ENCODE measurements at places on chromosomes 2 and 18.
A peak's percentile ranks its signal among the peaks of the same experiment; 100 is the strongest.

- DNase-seq: no peak
Observed at GRCh38 chr2:43071599-43072550, 154.5 kb downstream of the ZFP36L2 start.

DNA sequence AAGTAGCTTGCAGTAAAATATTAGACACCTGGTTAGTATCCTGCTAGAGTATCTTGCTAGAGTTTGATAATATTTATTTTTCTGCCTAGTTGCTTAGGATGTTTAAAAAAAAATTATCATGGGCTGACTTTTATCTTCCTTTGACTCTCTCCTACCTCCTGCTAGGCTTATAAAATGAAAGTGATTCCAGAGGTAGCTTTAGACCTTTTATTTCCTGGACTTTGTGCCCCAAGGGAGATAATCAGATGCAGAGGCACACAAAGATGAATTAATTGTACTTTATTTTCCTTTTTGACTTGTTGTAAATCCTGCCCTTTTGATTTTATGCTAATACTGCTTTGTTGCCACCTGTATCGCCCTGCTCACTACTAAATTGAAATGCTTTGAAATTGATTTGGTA lies 130.7 kb downstream of the WDSUB1 start:
- no peak for DNase-seq

- DNase-seq: peak; percentile 6
Observed at GRCh38 chr2:122764014-122764413, 1008.6 kb downstream of the TSN start.

DNA sequence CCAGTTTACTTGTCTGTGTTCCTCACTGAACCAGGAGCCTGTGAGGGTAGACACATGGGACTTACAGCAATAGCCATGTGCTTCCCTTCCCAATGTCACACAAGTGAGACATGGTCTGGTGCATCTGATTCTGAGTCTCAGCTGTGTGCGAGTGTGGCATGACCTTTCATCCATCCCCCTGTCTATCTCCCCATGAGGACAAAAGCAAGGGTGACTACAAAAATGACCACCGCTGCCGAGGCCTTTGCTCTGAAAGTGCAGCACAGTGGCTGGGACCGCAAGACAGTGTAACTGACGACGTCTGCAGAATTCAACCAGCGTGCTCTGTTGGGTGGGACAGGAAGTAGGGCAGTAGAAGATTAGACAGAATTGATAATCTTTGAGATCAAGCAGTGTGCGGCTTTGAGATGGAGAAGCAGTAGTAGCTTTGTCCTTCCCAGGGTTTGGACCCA lies 50.5 kb downstream of the RAB31 start:
- no peak for DNase-seq

DNA sequence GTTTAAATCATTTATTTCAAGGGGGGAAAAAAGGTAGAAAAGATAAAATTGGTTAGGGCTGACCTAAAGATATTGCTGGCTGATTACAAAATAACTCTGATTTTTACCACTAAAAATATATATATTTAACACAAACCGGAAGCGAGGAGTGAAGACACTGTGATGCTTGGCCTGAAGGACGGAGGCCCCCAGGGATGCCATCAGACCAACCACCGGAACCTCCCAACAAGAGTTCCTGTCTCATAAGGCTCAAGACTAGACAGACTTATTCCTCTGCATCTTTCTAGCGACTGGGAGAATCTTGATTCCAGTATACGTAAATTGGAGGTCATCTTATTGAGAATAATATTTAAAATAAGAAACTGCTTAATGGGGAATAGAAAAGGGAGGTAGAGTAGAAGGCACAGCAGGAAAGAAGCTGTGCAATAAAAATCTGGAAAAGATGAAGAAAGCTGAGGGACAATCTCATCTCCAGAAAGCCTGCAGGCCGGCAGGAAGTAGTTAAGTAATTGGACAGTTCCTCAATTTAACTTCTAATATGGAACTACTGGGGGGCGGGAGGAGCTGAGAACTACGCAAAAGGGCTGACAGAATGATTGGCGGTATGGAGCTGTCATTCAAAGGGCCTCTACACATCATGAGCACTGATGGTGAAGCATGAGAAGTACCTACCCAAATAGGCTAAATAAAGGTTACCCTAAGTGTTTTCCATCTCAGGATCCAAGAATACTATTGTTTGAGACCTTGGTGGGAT lies 91.1 kb downstream of the DTNB start:
- peak; percentile 57 for DNase-seq

DNA sequence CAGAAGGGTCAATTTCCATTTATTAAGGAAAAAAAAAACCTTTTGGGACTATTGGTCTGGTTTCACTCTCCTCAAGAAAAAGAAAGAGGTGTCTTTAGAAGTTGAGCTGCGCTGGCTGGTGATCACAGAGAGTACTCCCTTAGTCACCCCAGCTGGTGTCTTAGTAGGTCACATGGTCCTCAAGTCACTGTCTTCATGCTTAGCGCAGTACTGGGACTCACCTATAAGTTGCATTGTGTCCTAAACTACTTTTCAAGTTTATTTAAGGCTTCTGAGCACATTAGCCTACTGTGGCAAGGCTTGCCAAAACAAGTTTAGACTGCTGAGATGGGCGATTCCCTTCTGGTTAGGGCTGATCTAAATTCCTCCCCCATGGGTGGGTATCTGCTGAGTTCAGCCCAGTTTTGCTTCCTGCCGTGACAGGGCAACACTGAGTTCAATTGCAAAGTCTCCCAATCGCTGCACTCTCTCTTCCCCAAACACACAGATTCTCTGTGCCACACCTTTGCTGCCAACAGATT lies 824.9 kb upstream of the CRIM1 start:
- no peak for DNase-seq

GRCh38 chr2:134411828-134412638 lies 158.2 kb downstream of the MGAT5 start:
- DNase-seq: peak; percentile 74

- DNase-seq: no peak
Observed at GRCh38 chr18:48672671-48673340, 134.0 kb downstream of the CTIF start.

DNA sequence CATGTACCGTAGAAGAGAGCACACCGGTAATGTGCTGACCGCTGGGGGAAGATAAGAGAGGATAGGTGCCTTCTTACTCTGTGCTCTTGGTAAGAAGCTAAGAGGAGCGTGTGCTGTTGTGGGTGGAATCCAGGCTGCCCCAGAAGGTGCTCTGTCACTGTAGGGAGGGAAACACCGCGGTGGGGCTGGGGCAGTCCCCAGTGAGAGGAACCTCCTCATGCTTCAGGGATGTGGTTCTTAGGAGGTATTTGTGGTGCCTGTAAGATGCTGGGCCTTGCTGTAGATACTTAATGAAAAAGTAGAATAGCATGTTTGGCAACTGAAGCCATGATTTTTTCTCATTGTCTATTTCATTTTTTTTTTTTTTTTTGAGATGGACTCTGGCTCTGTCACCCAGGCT lies 1.1 kb downstream of the COLEC11 start:
- DNase-seq: no peak

DNA sequence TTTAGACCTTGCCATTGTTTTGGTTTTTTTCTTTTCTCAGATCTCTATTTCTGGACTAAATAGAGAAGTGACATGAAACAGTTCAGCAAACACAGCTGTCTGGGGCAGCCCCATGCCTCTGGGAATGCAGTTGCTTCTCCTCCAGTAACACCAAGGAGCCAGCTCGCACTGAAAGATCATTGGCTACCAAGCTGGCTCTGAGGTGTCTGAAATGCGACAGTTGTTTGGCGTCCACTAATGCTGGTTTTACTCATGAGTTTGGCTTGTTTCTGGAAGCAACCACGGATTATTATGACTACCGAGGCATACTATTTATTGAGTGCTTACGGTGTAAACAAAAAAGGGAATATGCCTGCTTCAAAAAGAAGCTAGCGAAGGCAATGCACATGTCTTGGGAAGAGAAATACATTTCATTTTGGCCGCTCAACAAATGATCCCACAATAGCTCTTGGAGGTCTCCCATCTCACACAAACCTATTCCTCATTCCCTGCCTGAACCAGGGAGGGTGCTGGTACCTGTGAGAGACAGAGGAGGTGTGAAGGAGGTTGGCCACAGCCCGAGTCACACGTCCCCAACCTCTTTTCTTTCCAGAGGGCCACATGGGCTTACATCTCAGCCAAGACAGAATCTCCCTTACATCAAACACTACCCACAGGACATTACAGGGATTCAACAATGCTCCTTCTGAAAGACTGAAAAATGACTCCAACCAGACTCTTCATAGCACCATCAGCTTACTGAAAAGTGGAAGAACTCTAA lies 37.5 kb upstream of the NEB start:
- no peak for DNase-seq

DNA sequence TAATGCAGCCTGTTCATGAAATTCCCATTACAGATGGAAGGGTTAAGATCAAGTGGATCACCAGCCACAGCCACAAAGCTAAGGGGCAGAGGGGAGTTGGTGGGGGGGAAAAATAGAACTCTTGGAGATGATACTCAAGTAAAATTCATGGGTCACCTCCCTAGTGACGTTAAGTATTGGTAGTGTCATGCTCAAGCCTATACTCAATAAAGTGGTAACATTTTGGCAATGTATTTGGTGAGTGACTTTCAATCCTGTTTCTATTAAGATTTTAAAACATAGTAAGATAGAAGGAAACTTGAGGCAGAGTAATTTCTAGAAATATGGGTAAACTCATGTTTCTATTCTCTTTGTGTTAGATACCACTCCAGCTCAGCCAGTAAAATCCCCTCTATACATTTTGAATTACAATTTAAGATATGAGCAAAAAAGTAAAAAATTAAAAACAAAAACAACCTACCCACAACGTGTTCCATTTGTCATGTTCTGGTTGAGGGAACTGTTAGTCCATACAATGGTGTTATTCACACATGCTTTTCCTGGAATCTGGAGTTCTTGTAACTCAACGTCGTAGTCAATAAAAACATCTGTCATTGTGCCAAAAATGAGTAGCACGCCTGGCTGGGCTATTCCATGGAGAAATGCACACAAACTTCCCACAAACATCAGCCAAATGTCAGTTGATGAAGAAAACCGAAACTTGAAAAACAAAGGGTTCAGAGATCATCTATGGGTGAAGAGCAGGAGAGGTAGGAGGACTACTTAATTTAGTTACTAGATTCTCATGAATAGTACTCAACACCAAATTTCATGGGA lies 18.1 kb downstream of the ABCB11 start:
- no peak for DNase-seq

GRCh38 chr2:111045771-111046444 lies 74.8 kb upstream of the BCL2L11 start:
- DNase-seq: no peak

DNA sequence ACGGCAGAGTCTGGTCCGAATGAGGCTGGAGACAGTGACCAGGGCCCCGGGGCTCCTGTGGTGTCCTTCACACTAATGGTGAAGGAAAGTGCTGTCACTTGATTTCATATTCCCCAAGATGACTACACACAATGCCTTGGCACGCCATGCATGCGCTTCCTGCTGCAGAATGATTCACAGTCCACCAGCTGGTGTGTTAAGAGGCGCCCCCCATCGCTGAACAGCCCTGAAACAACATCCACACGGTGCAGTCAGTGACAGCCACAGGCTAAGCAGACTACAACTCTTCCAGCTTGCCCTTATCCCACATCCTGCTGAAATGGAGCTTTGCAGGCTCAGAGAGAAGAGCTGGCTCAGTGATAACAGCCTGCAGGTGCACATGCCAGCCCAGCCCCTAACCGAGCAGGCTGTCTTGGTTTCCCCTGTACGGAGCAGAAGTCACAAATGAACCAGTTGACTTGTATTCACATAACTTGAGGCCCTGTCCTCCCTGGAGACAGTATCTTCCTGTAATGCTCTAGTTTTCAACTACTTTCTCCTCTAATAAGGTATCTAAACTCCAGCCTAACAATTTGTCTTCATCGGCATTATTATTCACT lies 24.3 kb upstream of the CDH20 start:
- no peak for DNase-seq

DNA sequence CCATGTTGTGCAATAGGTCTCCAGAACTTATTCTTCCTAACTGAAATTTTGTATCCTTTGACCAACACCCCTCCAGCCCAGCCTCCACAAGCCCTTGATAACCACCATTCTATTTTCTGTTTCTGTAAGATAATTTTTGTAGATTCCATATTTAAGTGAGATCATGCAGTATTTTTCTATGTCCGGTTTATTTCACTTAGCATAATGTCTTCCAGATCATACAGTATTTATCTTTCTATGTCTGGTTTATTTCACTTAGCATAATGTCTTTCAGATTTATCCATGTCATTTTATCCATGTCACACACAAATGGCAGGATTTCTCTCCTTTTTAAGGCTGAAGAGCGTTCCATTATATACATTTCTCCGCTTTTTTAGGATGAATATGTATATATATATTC lies 24.4 kb upstream of the ONECUT2 start:
- no peak for DNase-seq

GRCh38 chr2:38301340-38301968 lies 75.6 kb downstream of the ATL2 start:
- no peak for DNase-seq

DNA sequence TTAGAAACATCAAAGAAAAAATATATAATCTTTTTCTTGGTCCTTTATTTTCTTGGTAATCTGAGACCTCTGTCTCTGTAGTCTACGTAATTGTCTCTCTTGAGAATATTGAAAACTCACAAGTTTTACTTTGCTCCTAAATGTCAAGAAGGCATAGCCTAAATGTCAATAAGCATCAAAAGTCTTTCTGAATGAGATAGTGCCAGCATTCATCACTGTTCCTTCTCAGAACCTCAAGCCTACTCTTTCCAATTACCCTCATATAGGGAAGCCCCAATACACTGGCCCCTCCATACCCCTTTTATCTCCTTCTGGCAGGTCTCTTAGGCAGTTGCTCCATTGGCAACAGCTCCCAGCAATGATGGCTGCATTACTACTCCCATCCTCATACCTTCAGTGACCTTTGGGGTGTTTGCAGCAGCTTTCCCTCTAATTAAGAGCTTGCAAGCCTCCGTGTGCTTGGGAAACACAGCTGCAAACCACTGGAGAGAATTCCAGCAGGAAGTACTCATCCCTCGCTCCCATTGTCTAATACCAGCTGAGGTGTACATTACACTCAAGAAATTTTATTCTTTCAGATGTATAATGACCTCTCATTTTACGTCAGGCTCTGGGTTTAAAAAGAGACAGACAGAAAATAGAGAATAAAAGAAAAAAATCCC lies 95.8 kb downstream of the KYNU start:
- no peak for DNase-seq

GRCh38 chr2:159053161-159054031 lies 85.0 kb downstream of the TANC1 start:
- DNase-seq: no peak

- no peak for DNase-seq
Observed at GRCh38 chr2:168639441-168639898, 163.0 kb upstream of the NOSTRIN start.

- no peak for DNase-seq
Observed at GRCh38 chr18:6488956-6489355, 74.2 kb upstream of the L3MBTL4 start.

DNA sequence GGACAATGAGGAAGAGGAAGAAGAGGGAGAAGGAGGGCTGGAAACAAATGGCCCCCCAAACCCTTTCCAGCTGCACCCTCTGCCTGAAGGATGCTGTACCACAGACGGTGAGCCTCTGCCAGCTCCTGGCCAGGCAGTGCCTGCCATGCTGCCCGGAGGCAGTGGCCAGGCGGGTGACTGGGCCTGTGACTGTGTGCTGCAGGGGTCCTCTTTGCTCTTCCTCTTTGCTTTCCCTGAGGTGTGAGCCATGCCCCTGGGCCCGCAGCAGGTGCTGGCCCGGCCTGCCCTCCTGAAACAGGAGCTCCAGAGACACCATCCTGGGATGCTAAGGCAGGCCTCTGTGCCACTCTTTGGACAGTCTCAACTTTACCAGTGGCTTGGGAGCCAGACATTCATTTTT lies 28.6 kb downstream of the GREB1 start:
- DNase-seq: no peak

Data from AML-193 (cell line).